ENCODE measurements at places on chromosomes 7 and 10.
A peak's percentile ranks its signal among the peaks of the same experiment; 100 is the strongest.

- peak; percentile 95 for DNase-seq
Measured at GRCh38 chr7:150368096-150368883, at the start of gene REPIN1. Gene REPIN1, plus strand, starts transcription at chr7:150368822. Its CDS starts 890 bp downstream, at chr7:150369712.

DNA sequence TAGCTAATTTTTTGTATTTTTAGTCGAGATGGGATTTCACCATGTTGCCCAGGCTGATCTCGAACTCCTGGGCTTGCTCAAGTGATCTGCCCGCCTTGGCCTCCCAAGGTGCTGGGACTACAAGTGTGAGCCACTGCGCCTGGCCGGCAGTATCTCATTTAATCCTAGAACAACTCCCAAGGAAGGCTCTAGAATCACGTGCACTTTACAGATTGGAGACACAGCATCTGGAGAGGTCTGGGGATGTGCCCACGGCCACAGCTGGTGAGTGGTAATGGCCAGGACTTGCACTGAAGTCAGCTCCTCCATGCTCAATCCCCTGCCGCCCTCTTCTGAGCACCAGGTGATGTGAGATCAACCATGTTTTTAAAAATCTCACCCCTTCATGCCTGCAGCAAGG, 43.1 kb downstream of the CARD11 start:
- DNase-seq: no peak

GRCh38 chr7:96183163-96183670, 138.7 kb downstream of the SLC25A13 start:
- no peak for DNase-seq

GRCh38 chr7:109844362-109844761, 1246.6 kb upstream of the LRRN3 start:
- DNase-seq: no peak

GRCh38 chr7:115054478-115055065, 132.7 kb downstream of the MDFIC start:
- no peak for DNase-seq

DNA sequence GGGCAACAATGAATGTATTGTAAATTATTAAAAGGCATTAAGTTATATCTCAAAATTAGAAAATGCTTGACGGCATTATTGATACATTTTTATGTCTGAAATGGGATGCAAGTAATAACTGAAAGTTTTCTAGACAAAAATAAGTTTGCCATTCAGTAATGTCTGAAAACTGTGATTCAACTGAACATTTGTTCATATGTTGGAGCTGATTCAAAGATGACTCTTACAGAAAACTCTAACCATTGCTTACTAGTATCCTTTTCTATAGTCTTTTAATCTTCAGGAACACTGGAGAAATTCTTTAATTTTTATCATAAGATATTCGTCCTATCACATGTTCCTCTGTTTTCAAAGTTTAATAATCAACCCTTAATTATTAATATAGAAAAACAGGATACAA, 71.1 kb upstream of the TFEC start:
- no peak for DNase-seq

- DNase-seq: peak; percentile 76
Measured at GRCh38 chr7:128883622-128884448, 21.2 kb downstream of the ATP6V1F start.

GRCh38 chr10:97533888-97534287, 35.2 kb downstream of the UBTD1 start:
- no peak for DNase-seq

GRCh38 chr7:139854803-139855497, 25.9 kb downstream of the TBXAS1 start:
- DNase-seq: no peak

- DNase-seq: no peak
Measured at GRCh38 chr10:4230036-4230435, 445.0 kb upstream of the KLF6 start.

- no peak for DNase-seq
Measured at GRCh38 chr7:69025249-69025648, 573.0 kb upstream of the AUTS2 start.

DNA sequence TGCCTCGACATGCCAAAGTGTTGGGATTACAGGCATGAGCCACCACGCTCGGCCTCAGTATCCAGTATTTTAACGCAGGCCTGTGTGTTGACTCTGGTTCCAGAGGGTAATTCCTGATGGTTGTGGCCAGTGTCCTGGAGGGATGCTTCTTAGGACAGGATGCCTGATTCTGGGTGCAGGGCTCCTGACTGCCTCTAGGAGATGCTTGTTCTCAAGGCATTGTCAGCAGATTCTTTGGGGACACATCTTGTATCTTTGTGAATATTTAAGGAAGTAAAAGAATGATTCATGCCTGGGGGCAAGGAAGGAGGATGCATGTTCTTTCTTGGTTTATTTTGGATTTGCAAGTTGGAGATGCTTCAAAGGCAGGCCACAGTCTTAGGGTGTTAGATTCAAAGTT, 2.2 kb downstream of the ZDHHC4 start:
- DNase-seq: no peak

- DNase-seq: no peak
Measured at GRCh38 chr7:112067632-112068540, 138.3 kb downstream of the DOCK4 start.

GRCh38 chr10:108598831-108599230, 1324.5 kb downstream of the XPNPEP1 start:
- no peak for DNase-seq

- DNase-seq: no peak
Measured at GRCh38 chr10:93464776-93465388, 17.3 kb downstream of the MYOF start.

GRCh38 chr10:102779680-102780526, 36.2 kb downstream of the WBP1L start:
- DNase-seq: no peak

- DNase-seq: no peak
Measured at GRCh38 chr7:50226145-50226544, 78.4 kb upstream of the IKZF1 start.

DNA sequence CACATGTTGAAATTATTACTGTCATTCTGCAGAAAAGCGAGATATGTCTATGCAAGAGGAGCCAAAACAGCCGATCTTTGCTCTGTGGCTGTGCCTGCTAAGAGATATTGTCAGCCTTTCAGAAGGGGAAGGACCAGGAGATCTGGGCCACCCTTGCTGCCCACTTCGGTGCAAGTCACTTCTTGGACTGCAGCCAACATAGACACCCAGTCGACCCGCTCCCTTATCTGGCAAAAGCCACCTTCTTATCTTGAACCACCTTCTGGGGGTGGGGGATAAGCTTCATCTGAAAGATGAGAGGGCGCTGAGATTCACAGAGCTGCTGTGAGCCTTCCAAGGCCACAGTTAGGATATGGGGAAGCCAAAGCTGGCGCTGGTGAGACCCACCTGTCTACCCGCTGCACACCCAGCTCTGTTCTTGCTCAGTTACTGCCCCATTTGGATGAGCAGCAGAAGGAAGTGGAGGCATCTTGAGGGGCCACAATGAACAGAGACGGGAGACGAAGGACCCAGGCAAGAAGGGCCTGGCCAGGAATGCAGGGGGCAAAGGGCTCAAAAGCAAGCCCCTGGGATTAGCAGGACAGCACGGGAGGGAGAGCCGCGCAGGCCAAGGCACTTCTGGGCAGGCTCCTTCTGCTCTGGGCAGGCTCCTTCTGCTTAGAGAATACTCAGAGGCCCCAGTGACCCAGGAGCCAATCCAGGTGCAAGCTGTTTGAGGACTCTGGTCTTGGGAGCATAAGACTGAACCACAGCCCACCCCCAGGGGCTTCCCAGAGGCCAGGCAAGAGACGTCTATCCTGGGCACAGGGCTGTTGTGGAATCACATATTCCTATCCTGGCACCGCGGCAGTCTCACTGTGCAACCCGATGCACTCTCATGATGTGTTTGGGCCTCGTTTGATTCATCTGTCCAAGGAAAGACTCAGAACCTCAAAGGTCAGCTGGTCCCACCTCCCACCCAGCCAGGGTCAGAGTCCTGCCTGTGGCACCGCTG, 38.4 kb upstream of the NPFFR1 start:
- no peak for DNase-seq

DNA sequence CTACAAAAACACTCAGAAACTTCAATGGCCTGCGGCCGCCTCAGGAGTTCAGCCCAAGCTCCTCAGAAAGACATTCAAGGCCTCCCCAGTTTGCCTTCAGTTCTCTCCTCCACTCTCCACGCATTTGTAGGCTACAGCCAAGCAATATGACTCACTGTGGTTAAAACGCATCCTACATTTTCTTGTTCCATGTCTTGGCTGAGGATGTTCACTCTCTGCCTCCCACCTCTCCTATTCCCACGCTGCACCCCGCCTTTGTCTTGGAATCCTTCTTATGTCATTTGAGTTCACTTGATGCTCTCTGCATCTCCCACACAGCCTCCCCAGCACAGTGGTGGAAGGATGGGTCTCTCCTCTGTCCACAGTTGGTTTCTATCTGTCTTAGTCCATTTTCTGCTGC, 184.8 kb downstream of the NPSR1 start:
- no peak for DNase-seq

GRCh38 chr7:142787783-142788182, 17.0 kb downstream of the PRSS2 start:
- DNase-seq: no peak

- peak; percentile 45 for DNase-seq
Measured at GRCh38 chr7:141785706-141786552, 4.1 kb upstream of the TAS2R5 start.

- DNase-seq: no peak
Measured at GRCh38 chr7:66330961-66331360, 125.8 kb downstream of the TPST1 start.

DNA sequence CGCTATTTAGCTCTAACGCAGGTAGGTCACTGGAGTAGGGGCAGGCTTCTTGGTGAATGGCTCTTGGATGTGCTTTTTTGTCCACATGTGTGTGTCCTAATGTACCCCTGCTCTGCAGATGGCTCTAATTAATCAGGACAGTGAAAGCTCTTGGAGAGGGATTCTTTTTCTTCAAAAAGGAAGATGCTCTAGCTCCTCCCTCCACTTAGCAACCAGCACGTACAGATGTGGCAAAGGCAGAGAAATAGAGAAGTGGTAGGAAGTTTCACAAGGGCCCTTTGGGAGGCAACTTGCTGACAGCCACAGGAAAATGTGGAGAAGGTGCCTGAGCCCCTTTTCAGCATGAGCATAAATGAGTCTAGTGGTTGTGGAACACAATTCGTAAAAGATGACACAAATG, 221.7 kb downstream of the PLXNA4 start:
- DNase-seq: no peak

- no peak for DNase-seq
Measured at GRCh38 chr10:132238371-132239125, 51.8 kb downstream of the DPYSL4 start.

Data from retina (tissue), 1 donor.